ENCODE measurements at places on chromosomes 5 and 9.

- no peak for DNase-seq
These were observed 216.8 kb upstream of the RFX3 start for GRCh38 chr9:3742586-3742985.

GRCh38 chr5:66708368-66708767, 112.2 kb downstream of the MAST4 start:
- no peak for DNase-seq

GRCh38 chr5:68424799-68425537, 209.4 kb downstream of the PIK3R1 start:
- peak; percentile 30 for DNase-seq

GRCh38 chr5:158376679-158377078, 517.7 kb upstream of the CLINT1 start:
- DNase-seq, result no peak

- DNase-seq, result no peak
These were observed 1.8 kb downstream of the IL6ST start for GRCh38 chr5:55993013-55993412.

- DNase-seq, result no peak
These were observed 83.0 kb upstream of the JAK2 start for GRCh38 chr9:4902135-4902475.

DNA sequence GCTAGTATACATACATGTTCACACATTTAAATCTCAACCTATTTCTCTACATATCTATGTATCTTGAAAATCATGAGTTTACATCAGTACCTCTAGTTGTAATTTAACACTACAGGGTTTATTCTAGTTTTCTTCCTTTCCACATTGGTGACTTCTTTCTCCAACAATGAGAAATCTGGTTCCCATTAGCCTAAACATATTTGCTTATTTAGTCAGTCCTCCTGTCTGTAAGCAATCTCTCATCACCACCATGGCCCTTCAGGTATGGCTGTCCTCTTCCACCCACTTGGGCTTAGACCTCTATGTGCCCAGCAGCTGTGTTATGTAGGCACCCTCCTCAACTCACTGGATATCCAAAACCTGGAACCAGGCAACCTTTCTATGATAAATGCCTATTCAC, 8.0 kb upstream of the SPATA31D1 start:
- no peak for DNase-seq

DNA sequence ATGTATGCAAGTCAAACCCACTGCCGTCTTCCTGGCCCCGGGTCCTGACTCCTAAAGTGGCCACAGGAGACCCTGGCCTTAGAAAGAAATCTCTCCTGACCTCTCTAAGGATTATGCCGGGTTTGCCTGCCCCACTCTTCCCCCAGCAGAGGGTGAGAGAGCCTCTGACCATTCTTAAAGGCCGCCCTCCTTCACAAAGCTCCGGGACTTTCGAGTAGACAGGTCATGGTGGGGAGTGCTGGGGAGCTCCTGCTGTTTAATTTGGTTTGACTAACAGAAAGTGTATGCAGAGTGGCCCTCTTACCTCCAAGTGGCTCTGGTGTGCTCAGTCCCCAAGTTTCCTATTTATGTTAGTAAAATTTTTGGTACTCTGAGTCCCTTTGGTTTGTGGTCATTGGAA, 111.8 kb downstream of the LRRC70 start:
- no peak for DNase-seq

DNA sequence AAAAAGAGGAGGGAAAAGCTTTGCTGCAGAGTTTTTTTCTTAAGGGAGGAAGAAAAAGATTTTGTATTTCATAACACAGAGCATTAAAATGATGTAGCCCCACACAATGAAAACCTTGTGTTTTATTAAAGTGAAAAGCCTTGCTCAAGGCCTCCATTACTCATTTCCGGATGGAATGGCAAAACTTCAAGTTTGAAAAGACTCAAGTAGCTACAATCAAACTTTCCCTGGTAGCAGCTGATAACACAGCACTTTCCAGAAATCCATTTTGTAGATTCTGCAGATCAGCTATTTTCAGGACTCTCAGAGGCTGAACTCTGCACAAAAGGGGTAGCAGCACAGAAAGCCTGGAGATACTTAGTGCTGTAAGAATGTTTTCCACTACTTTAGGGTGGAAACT, 374.8 kb downstream of the NFIB start:
- no peak for DNase-seq

GRCh38 chr5:53368516-53368915, 111.9 kb upstream of the FST start:
- DNase-seq, result peak; percentile 30

- DNase-seq, result no peak
These were observed 36.1 kb upstream of the NXNL2 start for GRCh38 chr9:88498880-88499279.

All from OCI-M1 (cell line).